ENCODE measurements at places on chromosomes 5 and 9. TPM values are rescaled to one million over a fixed set of nuclear protein-coding genes. Genes with fewer than 3 reads are reported as not detected.

The ARAP3 gene
- 10.9 TPM for total RNA-seq

The UGCG gene
- total RNA-seq = 44.6 TPM

The ENHO gene
- total RNA-seq = 4.4 TPM

The TRIO gene
- 188 TPM for total RNA-seq

The PCDHGA1 gene
- total RNA-seq = 1.8 TPM

GRCh38 chr5:119341452-119342349 is 14.1 kb upstream of the TNFAIP8 start:
- DNase-seq = no peak

DNA sequence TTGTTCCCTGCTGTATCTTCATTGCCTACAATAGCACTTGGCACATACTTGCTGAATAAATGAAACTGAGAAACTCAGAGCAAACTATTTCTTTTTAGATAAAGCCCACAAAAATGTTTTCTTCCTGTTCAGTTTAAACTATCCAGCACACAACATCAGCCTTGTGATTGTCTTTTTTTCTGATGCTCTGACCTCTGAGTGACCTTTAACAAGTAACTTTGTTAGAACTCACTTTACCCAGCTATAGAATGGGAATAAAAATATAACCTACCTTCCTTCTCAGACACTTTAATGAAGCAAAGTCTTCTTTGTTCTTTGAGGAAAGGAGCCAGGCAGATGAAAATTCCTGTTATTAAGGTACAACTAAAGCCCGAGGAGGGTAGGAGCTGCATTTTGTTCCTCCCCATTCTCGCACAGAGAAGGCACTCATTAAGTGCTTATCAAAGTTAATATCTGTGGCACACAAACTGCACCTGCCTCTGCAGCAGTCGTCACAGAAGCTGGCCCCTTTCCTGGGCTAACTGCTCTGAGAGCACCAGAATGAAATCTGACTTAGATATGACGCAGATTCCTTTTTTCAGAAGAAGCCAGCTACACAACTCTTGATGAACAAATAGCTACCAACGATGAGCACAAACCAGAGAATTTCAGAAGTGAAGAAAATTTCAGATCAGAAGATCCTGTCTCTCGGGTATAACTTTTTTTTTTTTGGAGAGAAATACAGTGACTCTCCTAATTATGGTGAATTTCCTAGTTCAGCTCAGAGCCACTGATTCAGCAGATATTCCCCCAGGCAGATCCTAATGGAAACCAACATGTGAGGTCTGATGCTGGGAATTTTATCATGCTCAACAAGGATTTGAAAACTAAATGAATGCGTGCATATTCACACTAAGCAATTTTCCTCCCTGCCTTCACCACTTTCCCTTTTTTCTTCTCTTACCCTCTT is 31.0 kb upstream of the NR3C1 start:
- no peak for DNase-seq

DNA sequence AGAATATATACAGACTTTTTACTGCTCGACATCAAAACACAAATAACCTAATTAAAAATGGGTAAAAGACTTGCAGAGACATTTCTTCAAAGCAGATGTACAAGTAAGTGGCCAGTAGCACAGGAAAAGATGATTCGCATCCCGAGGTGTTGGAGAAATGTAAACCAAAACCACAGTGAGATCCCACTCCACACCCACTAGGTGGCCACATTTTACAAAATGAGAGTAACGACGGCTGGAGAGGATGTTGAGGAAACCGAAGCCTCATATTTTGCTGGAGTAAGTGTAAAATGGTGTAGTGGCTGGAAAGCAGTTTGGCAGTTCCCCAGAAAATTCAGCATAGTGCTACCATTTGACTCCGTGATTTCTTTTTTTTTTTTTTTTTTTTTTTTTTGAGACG is 21.3 kb upstream of the GBGT1 start:
- peak; percentile 83 for DNase-seq

DNA sequence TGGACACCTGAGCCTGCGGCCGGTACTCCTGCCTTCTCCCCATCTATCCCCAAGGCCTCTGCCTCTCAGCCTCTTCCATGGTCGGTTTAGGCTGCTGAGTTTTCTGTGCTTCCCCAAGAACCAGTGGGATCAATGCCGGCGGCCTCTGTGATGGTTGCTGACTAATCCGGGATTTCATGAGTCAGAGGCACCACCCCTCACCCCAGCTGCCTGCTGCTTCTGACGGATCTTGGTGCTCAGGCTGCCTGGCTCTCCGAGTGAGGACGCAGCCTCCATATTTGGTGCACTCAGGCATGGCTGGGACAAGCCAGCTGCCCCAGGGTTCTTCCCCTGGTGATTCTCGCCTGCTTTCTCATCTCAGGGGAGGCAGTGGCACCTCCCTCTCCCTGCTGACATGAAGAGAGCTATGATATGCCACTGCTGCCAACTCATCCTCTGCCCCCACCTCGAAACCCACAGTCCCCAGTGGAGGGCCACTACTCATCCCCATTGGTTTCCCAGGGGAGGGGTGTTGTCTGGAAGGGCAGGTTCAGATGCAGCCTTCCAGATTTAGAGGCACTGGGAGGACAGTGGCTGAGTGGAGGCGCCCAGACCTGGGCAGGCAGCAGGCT is 3.3 kb upstream of the MAN1B1 start:
- peak; percentile 71 for DNase-seq

DNA sequence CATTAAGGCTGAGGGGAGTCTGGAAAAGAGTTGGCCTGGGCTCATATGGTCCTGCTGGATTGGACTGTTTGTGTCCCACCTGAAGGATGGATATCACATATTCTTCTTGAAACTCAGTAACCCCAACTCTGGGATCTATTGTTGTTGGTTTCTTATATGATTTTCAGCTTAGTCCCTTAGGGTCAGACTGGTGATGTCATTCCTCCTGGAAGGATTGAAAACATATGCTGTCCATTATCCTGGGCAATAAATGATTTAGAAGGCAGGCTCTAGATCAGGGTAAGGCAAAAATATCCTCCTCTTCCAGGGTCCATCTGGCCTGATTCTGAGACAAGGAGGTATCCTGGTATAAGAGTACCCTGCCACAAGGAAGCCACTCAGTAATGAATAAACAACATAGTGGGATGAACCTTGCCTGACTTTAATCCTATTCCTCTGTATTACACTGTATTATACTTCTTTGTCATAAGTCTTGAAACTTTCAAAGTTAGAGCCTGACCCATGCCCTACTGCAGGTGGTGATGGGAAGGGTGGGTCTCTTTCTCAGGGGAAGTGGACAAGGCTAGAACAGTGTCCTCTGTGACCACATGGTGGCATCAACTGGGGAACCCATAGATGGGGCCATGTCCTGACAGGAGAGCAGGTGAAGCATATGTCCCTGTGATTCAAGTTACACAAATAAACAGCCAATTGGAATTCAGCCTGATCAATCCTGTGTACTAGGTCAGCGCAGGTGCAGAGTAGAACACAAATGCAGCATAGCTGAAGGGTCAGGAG is 454.4 kb upstream of the TRPC7 start:
- DNase-seq = no peak

- DNase-seq = peak; percentile 15
Measured at GRCh38 chr5:140043508-140043872, 391 bp upstream of the NRG2 start.

Data from tongue (tissue), 3 donors.